GM12864 (cell line): ENCODE measurements at places on chromosomes 11 and 22.

DNA sequence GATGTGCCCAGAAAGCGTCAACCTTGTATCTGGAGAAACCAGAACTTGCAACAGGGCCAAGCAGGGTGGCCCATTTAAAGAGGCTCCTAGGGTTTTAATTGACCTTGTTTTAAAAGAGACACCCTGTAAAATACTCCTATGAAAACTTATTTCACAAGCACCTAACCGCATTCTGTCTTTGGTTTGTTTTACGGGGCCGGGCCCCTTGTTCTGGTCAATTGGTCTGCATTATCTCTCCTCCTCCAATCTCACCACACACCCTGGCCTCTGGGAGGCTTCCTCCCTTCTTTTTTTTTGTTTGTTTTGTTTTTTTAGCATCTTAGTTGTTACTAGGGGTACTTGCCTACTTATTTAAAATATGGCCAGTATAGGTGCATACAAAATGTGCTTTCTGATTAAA lies 4.7 kb downstream of the EHF start:
- no peak for DNase-seq

DNA sequence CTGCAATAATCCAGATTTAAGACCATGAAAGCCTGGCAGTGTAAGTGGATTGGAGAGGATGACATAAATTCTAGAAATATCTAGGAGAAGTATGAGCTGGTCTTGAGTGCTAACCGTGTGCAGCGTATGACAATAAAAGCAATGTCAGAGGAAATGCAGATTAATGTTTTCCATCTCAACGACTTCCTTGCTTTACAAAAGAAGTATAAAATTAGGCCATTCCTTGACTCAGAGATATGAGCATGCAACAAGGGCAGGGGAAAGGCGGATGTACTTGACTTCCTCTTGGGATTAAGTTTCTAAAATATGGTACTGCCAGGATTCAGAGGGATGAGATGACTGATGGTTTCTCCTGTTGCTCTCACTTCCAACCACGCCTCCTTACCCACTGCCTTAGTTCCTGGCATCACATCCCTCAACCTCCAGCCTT lies 32.3 kb downstream of the ADAMTS15 start:
- no peak for DNase-seq

GRCh38 chr11:60375316-60375715 lies 3.0 kb upstream of the MS4A7 start:
- no peak for DNase-seq

DNA sequence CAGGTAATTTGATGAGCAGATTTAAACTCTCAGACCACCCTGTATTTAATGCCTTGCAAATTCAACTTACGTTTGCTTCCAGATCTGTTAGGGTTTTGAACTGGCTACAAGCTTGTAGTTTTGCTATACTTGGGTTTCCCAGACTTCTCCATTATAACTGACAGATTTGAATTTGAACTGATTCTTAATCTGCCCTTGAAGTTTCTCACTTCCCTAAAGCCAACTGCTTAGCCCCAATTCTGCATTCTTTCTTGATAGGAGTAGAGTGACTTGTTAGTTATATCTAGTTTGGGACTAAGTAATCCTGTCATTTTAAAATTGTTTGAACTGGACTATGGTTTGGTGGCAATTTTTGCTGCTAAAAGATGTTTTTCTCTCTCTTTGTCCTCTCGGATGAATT lies 9.7 kb downstream of the LAYN start:
- DNase-seq: no peak

GRCh38 chr11:122204206-122204605 lies 88.2 kb upstream of the BLID start:
- DNase-seq: no peak

DNA sequence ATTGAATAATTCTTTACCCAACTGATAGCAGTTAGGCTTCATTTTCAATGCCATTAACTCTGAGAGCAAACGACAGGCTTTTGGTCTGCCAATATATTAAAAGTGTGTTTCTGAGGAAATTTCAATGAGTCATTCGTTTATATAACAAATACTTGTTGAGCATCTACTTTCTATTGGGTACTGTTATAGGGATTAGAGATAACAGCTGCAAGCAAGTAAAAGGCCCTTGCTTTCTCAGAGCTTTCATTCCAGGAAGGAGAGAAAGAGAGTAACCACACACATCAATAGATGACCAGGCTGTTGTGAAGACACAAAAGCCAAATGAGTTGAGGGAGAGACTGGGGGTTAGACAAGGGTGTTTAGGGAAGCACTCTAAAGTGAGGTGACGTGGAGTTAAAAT lies 35.7 kb downstream of the CD44 start:
- no peak for DNase-seq

DNA sequence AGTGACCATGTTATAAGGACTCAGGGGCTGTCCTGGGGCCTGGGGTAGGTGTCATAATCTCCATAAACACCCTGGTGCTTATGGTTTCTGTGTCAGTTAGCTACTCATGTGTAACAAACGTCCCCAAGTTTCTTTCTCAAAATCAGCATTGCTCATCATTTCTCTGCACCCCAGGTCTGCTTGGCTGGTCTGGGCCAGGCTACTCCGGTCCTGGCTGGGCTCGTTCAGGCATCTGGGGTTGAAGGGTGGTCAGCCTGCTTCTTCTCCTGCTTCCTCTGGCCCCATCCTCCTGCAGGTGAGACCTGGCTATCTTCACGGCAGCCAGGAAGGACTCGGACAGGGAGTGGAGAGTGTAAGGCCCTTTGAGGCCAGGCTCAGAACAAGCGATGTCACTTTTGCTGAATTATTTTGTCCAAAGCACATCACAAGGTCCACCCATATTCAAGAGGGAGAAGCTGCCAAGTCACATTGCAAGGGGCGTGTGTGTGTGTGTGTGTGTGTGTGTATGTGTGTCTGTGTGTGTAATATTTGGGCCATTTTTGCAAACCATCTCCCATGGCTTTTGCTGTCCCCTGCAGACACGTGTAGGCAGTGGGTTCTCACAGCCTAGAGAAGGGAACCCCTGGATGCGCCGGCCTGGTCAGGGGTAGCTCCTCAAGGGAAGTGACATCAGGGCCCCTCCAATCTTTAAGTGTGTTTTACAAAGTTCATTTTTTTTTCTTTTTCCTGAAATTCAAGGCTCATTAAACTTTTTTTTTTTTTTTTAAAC lies 535.8 kb downstream of the TBC1D22A start:
- no peak for DNase-seq

DNA sequence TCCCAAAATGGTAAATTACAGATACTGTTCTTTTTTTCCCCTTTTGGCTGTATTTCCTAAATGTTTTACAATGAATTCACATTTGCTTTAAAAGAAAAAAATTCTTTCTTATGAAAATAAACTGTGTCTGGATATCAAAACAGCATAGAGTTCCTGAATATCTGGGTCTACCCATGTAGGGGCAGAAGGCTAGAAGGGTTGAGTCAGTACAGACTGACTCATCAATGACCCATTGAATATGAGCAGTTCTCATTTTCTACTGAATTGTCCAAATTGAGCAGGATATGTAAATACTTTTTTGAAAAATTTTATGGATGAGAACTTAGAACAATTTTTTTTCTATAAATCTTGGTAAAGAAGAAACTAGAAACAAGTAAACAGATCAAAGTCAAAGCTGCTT lies 16.3 kb upstream of the C11orf87 start:
- no peak for DNase-seq

- no peak for DNase-seq
These were observed 13.5 kb downstream of the CD59 start for GRCh38 chr11:33722590-33723234.

DNA sequence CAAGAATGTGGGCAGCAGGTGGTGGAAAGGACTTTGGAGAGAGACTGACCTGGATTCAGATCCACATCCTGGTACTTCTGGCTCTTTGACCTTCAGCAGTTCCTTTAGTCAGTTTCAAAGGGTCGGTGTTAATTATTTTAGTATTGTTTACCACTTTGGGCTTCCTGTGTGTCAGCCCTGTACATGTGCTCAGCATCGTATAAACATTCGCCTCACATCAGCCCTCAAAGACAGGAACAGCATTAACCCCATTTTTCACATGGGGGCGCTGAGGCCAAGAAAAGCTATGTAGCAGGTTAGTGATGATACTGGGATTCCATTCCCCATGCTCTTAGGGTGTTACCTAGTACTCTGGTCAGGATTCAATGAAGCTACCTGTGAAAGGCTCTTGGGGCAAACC lies 72.1 kb upstream of the YWHAH start:
- no peak for DNase-seq

- DNase-seq: peak; percentile 55
These were observed at the start of gene AP2A2 for GRCh38 chr11:925496-926301. AP2A2 (plus strand) TSS chr11:925870; CDS start chr11:926022, 152 bp downstream.

- no peak for DNase-seq
These were observed 8.0 kb downstream of the SYT12 start for GRCh38 chr11:67030976-67031375.

- no peak for DNase-seq
These were observed 6.7 kb downstream of the GALNT18 start for GRCh38 chr11:11615086-11615485.

DNA sequence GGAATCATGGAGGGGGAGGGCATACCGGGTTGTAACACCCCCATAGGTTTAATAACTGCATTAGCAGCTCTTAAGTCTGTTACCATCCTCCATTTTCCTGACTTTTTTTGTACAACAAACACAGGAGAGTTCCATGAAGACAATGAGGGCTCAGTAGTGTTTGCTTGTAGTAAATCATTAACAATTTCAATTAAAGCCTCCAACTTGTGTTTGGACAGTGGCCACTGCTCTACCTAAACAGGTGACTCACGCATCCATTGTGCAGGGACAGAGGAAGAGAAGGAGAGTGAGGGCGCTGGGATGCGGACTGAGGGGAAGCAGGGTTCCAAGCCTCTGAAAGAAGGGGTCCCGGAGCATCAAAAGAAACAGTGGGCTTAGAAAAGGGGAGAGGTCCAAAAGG lies 21.3 kb upstream of the MTNR1B start:
- no peak for DNase-seq

GRCh38 chr11:104997288-104997687 lies 25.7 kb downstream of the CASP5 start:
- DNase-seq: no peak

GRCh38 chr11:114762408-114762807 lies 84.1 kb downstream of the NXPE2 start:
- DNase-seq: no peak

GRCh38 chr22:48065892-48066291 lies 1303.4 kb downstream of the TBC1D22A start:
- no peak for DNase-seq

DNA sequence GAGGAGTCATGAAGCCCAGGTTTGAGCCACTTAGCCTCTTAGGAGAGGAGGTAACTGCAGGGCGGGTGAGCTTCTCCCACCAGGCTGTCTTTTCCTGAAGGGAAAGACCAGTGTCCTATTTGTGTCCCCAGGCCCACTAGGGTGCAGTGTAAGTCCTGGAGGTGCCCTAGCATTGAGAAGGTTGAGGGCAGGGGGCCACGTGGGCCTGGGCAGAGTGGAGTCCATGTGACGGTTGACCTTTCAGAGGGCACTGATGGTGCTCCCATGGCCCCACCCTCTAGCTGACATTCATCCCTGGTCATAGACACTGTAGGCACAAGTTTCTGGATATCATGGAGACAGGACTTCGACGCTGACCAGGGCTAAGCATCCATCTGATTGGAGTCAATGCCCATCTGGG lies 44.1 kb upstream of the TP53I11 start:
- no peak for DNase-seq

DNA sequence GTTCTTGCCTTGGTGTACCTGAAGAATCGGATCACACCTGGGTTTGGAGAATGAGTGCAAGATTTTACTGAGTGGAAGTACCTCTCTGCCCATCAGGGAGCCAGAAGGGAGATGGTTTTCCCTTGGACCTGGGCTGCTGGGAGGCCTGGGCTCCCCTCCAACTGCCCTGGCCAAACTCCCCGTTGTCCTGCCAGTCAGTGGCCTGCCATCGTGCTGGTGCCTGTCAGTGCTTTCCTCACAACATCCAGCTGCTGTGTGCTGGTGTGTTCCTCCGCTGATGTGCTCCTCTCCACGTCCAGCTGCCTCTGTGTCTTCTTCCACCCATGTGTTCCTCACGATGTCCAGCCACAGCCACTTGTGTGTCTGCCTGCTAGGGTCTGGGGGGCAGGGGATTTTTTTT lies 87.9 kb upstream of the CLPB start:
- no peak for DNase-seq

- DNase-seq: no peak
These were observed 4.3 kb upstream of the AMPD3 start for GRCh38 chr11:10450462-10451425.

- DNase-seq: no peak
These were observed 906 bp downstream of the ARSA start for GRCh38 chr22:50626850-50627641.

DNA sequence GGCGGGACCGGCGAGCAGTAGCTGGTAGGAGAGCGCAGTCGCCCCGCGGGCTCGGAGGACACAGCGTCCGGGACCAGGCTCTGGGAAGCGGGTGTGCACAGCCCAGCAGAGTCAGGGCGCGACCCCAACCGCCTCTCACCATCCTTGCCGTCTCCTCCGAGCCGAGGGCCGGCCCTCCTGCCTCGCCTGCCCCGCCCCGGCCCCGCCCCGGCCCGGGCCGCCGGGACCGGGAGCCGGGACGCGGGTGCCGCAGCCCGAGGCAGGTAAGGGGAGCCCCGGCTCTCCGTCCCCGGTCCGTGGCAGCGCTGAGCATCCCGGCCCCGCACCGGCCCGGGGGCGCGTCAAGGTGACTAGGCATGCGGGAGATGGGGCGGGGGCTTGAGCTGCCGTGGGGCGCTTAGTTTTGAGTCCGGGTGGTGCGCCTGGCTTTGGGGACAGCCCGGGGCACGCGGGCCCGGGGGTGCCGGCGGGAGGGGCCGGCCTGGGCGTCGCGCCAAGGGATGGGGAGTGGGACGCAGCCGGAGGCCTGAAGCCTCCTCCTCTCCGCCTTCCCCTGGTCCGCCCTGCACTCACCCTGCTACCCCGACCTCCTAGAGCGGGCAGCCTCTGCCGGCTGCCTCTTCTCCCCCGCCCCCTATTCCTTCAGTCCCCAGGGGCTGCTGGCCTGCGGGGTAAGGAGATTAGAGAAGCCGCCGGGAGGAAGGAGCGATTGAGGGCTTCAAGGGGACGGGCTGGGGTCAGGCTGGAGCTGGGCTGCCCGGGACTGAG lies at the start of gene ABCG4:
Gene ABCG4, plus strand, starts transcription at position 35 of the 768 bp plus-strand sequence. CDS start 914 bp downstream, outside the sequence.
- DNase-seq: no peak

DNA sequence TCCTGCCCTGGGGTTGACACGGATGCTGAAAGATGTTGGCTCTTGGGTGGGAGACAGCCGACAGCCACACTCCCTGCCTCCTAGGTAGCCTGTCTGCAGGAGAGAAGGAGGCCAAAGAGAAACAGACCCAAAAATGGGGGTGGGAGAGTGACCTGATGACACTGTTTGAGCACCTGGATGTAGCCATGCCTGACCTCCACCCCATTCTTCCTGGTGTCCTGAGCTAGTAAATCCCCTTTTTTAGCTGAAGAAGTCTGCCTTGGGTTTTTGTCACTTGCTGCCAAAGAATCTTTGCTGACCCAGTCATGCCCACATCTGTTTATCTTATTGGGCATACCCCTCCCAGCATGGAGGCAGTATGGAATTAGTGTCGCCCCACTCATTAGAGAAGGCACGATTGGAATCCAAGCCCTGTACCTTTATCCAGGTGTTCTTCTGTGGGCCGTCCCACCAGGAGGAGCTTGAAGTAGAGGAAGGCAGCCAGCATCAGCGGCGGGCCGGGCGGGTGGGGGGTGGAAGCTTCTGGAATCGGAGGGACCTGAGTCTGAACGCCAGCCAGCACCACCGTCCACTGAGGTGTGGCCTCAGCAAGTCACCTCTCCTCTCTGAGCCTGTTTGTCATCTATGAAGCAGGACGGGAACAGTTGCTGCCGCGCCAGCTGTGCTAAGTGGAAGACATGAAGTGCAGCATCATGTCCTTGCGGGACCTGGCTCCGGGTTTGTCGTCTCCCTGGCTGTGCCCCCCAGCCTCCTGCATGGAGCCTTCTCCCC lies 37.8 kb downstream of the IGHMBP2 start:
- no peak for DNase-seq

- DNase-seq: no peak
These were observed 5.3 kb downstream of the PHOX2A start for GRCh38 chr11:72238492-72239312.

- DNase-seq: no peak
These were observed 3.2 kb upstream of the MUC6 start for GRCh38 chr11:1039481-1040427.
